Effector memory CD4-positive, alpha-beta T cell (primary cell): ENCODE measurements at places on chromosomes 6 and 20.

DNA sequence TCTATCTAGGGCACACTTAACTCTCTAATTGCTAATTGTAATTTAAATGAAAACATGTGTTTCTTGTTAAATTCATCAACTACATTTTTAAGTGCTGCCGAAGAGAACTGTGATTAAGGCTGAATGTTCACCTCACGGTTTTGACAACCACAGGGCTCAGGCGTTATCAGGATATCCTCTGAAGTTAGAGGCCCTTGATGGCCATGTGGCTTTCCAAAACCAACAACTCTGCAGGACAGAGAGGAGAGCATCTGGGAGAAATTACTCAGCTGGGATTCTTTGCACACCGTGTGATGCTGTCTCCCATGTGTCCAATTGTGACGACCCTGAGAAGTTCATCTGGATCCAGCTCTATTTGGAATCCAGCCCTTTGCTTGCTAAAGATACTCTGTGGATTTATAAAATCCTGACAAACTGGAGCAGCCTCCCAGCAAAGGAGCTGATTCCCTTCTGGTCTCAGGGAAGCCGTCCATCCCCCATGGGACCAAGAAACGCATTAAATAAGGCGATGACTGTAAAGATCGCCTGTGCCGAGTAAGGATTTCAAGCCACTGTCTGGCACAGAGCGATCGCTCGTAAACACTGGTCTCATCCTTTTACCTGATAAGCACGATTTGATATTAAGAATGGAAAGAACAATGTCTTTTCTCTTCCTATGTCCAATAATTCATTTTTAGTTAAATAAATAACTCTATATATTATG lies 401.1 kb downstream of the CD83 start:
- no peak for DNase-seq
- no peaks in the 10 kb centered on the region for H3K36me3 ChIP-seq
- H3K27me3 ChIP-seq, result no peaks in the 10 kb centered on the region
- no peak overlapping the region for H3K4me3 ChIP-seq

DNA sequence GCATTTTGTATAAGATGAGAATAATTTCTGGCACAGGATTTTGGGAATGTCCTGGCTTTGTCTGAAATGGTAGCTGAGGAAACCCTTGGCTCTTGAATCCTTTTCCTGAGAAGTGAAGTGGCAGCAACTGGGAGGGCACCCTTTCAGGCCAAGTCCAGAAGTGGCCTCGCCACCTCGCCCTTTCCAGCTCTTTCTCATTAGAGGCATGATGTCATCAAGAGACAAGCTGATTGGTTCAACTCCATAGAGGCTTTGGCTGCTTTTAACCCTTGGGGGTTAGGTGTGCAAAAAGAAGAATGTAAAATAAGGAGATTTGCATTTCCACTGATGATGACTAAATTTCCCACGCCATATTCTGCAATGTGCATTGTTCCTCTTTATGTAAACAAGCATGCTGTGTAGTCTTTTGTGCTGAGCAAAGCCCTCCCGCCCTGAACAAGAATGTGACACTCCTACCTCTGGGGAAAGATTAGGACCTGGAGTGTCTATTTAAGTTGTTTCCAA lies 116.5 kb downstream of the TCP11 start:
- no peaks in the 10 kb centered on the region for H3K4me1 ChIP-seq
- H3K4me3 ChIP-seq, result no peak overlapping the region

DNA sequence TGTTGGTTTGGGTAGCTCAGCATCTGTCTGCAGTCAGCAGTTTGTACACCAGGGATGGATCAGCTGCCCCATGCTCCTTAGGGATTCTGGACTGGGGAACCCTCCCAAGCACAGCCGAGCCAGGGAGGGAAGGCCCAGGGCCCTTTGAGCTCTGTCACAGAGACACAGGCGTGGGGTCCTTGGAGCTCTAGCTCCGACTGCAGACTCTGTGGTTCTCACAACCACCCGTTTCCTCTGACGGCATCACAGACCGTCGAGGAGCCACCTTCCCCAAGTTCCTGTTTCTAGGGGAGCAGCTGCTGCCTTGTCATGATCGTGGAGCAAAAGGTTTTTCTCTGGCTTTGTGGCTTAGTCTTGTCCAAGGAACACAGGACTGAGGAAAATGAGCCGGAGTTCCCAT lies at the start of gene SLA2:
Gene SLA2 (minus strand): TSS at position 199 of the 400 bp plus-strand sequence. CDS start 4,861 bp downstream, outside the sequence.
- no peaks in the 10 kb centered on the region for H3K27me3 ChIP-seq
- H3K4me1 ChIP-seq, result peaks cover 31% of the 10 kb centered on the region
- peak within 1 kb of the TSS; percentile 61 for H3K4me3 ChIP-seq
- H3K27ac ChIP-seq, result peak within 1 kb of the TSS; percentile 71

DNA sequence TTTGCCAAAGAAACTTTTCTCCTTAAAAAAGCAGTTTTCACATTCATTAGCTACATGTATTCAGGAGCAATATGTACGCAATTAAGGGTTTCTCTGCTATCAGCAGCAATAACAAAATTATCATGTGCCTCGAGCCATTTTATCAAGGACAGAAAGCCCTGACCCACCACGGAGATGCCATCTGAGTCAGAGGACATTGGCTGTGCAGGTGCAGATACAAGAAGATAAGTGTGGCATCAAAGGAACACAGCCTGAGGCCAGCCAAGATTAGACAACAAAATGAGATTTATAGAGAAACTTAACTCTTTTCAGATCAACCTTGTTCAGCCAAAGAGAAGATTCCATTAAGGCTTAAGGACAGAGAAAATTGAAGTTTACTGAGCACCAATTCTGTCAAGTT lies 115.2 kb upstream of the LGSN start:
- H3K27ac ChIP-seq, result no peak overlapping the region
- no peaks in the 10 kb centered on the region for H3K27me3 ChIP-seq
- DNase-seq, result no peak
- no peak overlapping the region for H3K4me3 ChIP-seq
- no peaks in the 10 kb centered on the region for H3K36me3 ChIP-seq

DNA sequence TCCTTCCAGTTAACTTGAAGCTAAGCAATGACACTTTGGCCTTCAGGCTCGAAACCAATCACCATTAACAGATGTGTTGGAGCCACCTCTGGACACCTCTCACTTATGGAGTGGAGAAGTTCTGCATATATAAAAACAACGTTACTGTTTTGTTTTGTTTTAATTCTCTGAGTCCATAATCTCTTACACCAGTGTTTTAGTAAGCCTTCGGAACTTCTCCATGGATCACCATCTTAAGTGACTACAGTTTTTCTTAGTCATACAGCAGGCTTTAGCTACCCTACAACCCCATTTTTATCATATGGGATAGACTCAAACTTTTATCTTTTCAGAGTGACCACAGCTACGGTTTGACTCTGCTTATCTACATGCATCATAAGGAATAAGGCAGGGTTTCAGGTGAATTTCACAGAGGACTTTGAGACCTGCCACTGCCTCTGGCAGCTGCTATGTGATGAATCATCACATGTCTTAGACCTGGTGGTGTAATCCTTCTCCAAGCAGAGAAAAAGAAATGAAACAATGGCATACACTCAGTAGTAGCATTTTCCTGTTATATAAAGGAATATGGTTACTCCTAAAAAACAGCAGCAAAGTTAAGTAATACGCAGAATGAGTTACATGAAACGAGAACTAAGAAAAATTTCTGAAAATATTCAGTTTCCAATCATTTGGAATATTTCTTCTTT lies 5.5 kb upstream of the HDDC2 start:
- no peak for DNase-seq
- no peaks in the 10 kb centered on the region for H3K27me3 ChIP-seq
- H3K36me3 ChIP-seq, result no peaks in the 10 kb centered on the region
- no peak overlapping the region for H3K4me3 ChIP-seq
- peaks cover 15% of the 10 kb centered on the region for H3K4me1 ChIP-seq

- DNase-seq, result no peak
- no peaks in the 10 kb centered on the region for H3K36me3 ChIP-seq
- H3K27ac ChIP-seq, result no peak overlapping the region
- no peak overlapping the region for H3K4me3 ChIP-seq
These were observed 33.6 kb downstream of the SLC2A10 start for GRCh38 chr20:46743088-46743487.

DNA sequence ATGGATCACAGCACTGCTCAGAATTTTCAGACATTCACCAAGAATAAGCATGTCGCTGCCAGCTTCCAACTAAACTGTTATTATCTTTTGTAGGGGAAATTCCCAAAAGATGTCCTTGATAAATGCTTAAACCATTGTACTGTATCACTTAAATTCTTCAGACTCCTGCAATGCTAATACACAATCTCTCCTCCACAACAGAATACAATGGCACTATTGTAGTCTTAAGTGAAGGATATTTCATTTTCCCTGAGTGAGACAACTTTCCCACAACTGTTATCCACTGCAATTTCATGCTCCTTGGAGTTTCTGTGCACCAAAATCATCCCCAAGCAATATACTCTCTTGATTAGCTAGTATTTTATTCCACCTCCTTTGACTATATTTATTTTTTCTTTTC lies 189.7 kb downstream of the COL9A1 start:
- H3K27ac ChIP-seq, result no peak overlapping the region
- H3K4me1 ChIP-seq, result no peaks in the 10 kb centered on the region
- no peak for DNase-seq
- no peaks in the 10 kb centered on the region for H3K27me3 ChIP-seq
- H3K4me3 ChIP-seq, result no peak overlapping the region
- no peaks in the 10 kb centered on the region for H3K36me3 ChIP-seq
